Activated CD4-positive, alpha-beta T cell treated with anti-CD3 and anti-CD28 coated beads, Interleukin-2, amount 50 U/mL, for 48 hours (primary cell): ENCODE measurements at places on chromosomes 3 and 15.

- no peak for DNase-seq
Measured at GRCh38 chr3:149160754-149161300, 31.4 kb downstream of the HPS3 start.

DNA sequence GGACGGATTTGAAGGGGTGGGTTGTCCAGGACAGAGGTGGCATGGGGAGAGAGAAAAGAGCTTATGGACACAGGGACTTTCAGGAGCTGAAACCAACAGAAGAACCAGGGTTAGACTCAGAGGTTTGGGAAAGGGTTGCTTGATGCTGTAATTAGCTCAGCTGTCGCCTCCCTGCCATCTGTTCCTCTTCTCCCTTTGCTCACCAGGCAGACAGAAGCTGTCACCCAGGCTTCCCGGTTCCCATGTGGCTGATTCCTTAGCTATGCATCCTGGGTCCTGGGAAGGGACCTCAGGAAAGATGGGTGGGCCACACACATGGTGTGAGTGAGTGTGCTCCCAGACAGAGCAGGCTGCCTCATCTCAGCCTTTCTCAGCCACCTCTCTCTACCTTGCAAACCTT lies 14.1 kb downstream of the PTPN23 start:
- no peak for DNase-seq

DNA sequence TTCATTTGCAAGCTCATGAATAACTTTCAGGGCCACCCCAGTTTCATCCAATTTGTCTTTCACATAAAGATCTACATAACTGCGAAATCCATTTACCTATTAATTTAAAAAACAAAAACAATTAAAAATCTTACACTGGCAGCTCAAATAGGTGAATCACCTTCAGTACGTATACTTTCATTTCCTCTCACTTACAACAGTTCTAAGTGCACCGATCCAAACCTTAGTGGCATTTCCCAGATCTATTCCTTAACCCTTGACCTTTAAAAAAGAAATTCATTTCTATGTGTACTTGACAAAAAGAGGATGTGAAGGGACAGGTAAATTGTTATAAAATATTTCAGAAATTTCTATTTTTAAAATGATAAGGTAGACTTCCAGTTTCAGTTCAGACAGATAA lies 30.8 kb downstream of the TOP2B start:
- no peak for DNase-seq

- DNase-seq, result no peak
Measured at GRCh38 chr3:102223132-102223531, 211.7 kb upstream of the ZPLD1 start.

DNA sequence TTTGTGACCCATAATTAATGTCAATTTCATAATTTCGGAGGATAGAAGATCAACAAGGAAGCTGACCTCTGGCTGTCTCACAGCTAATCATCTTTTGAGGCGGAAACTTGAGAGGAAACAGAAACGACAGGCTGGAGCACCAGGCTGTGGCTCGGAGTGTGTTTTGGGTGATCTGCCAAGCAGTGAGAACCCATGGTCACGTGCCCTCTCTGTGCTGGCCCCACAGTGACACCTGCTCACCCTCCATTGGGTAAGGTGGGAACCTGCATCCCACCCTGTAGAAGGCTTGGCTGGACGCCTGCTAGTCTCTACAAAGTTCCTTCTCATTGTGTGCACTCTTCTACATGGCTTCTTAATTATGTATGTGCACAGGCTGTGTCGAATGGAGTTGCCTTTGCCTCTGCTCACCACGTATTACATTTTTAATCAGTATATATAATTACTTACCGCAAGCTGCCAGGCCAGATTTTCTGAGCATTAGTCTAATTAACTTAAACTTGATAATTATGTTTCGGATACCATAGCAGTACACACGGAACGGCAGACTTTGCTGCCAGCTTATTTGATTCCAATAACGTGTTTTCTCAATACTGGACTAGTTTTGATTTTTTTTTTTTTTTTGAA lies 719.4 kb upstream of the CFAP20DC start:
- no peak for DNase-seq

DNA sequence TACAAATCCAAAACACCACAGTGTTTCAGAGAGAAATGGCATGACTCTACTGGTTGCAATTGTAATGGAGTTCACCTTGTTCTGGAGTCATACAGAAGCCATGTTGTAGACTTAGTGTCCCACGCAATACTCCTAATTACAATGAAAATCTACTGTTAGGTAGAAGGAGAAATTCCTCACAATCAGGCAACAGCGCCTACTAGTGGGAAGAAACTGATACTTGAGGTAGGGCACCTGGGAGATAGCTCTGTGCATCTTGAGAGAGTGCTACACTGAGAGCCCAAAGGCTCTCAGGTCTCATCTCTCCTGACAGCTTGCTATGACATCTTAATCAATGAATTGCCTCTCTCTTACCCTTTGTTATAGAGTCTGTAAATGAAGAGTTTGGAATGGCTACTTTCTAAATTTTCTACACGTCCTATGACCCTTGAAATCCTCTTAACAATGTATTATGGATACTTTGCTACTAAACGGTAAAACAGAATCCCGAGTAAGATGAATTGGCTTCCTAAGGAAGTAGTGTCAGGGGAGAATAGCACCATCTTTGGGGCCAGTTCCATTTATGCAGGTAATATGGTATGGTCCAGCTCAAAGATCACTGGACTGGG lies 422.7 kb upstream of the TPRG1 start:
- DNase-seq, result peak; percentile 60

GRCh38 chr15:59174151-59174834 lies 32.4 kb upstream of the LDHAL6B start:
- DNase-seq, result no peak

GRCh38 chr3:187830181-187830580 lies 84.9 kb upstream of the BCL6 start:
- no peak for DNase-seq

GRCh38 chr3:37935756-37936666 lies 54.6 kb upstream of the VILL start:
- no peak for DNase-seq

DNA sequence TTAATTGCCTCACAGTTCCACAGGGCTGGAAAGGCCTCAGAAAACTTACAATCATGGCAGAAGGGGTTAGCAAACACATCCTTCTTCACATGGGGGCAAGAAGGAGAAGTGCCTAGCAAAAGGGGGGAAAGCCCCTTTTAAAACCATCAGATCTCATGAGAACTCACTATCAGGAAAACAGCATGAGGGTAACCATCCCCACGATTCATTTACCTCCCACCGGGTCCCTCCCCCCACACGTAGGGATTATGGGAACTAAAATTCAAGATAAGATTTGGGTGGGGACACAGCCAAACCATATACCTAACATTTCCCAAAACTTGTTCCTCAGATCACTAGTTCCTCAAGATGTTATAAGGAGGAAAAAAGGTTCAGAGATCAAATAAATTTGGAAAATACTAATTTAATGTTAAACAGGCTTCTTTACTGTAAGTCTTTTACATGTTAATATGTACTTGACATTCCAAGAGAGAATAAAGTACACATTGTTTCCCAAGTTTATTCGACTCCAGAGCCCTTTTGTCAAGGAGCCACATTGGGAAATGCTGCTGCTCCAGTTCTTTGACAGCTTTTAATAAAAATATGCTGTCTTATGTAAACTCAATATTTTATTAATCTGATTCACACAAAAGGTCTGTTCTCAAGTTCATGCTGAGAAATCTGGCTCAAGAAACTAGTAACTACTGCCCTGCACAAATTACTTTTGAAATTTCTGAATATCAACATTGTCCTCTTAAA lies 17.8 kb downstream of the HERC1 start:
- DNase-seq, result no peak

GRCh38 chr15:70016511-70016994 lies 81.2 kb downstream of the TLE3 start:
- DNase-seq, result no peak

GRCh38 chr3:138943724-138944653 lies 2.9 kb downstream of the FOXL2 start:
- peak; percentile 5 for DNase-seq

GRCh38 chr3:108342837-108343486 lies 46.6 kb downstream of the HHLA2 start:
- no peak for DNase-seq

GRCh38 chr15:48946074-48946839 lies 17.5 kb downstream of the SHC4 start:
- no peak for DNase-seq

DNA sequence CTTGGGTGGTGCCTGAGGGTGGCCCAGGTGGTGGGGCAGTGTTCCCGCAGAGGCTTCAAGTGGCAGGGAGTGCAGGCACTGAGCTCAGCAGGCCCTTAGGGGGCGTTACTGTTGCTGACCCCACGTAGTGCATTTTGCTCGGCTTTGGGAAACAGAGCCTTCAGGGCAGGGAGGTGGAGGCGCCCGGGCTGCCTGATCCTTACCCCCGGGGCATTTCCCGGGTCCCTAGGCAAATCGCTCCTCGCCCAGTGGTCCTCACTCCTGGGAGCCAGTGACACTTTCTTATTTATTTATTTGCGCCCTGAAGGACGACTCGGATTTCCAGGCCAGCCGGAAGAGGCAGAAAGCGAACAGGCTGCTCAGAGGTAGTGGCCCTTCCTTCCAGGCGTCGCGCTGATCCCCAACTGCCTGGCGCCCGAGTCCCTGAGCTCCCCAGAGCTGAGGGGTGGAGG lies 10.1 kb upstream of the FOXB1 start:
- DNase-seq, result no peak

GRCh38 chr3:17399586-17399985 lies 342.8 kb downstream of the TBC1D5 start:
- DNase-seq, result no peak

DNA sequence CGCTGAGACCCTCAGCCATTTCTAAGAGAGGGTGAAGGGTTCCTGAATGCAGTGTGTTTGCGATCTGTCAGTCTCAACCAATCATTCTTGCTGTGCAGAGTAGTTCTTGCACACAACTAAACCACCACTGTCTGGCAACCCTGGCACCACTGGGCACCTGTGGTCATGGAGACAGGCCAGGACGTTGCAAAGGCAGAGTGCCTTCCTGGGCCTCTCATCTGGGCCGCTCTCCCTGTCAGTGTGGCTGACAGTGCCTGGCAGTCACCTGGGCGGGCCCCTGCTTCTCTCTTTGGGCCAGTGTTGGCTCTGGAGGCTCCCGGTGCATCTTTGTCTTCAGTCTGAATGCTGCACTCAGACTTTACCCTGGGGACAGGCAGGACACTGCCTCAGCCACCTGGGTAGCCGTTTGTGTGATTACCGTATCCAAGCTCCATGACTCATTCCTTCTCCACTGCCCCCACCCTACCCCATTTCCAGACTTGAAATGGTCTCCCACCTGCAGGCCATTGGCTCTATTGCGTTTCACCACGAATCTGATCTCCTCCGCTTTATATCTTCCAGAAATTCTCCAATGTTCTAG lies 104.6 kb upstream of the KLF13 start:
- no peak for DNase-seq

- DNase-seq, result no peak
Measured at GRCh38 chr15:48486228-48486627, 155.0 kb downstream of the DUT start.

GRCh38 chr3:97579365-97579764 lies 185.2 kb upstream of the ARL6 start:
- DNase-seq, result no peak

GRCh38 chr3:36866368-36866767 lies 78.5 kb downstream of the TRANK1 start:
- DNase-seq, result no peak

DNA sequence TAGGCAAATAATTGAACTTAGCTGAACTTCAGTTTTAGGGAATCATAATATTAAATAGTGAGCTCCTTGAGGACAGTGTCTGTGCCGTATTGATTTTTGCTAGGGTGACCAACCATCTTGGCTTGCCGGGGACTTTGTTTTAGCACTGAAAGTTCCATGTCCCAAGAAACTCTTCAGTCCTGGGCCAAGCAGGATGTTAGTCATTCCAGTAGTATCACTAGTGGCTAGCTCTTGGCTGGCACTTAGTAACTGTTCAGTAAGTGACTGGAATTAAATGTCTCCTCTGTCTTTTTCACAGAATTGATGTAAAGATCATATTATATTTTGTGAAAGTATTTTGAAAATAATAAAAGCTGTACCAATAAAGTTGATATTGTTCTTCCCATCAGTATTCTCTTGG lies 42.3 kb downstream of the RSRC1 start:
- no peak for DNase-seq

DNA sequence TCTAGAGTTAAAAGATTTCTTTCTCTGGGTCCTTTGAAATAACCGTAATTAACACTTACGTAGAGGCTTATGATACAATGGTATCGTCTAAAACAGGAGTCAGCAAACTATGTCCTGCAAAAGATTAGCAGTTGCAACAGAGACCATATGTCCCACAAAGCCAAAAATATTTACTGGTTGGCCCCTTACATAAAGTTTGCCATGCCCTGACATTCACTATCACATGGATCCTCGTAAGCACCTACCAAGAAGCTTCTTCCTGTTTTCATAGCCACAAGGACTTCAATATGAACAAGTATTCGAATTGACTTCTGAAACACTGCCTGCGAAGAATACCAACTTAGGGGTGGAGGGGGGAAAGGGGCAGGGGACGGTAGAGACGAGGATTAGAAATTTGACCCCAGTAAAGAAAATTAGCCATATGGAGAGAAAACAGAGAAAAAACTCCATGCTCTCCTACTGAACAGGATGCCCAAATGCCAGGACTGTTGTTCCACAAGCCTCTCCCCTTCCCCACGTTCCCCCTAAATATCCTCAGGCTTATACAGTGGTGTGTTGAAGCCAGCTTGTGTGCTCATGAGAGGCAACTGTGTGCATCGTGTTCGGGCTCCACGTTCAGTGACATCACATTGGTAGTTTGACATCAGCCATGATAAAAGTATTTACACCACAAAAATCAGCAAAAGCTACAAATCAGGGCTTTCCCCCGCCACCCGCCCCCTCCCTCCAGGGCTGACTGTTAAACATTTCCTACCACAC lies 144.1 kb upstream of the HES1 start:
- DNase-seq, result no peak

DNA sequence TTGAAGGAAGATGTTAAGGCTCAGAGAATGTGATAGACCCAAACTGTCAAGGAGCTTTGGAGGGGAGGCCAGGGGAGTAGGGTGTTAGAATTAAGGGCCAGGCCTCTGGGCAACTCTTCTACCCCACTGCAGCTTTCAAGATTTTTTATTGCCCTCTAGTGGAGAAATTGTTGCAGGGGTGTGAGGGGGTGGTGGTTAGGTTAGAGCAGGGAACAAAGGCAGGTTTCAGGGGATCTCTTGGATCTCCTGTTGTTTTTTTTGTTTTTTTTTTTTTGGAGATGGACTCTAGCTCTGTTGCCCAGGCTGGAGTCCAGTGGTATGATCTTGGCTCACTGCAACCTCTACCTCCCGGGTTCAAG lies 1.4 kb upstream of the SEC13 start:
- peak; percentile 19 for DNase-seq

GRCh38 chr3:124916837-124917409 lies 17.6 kb downstream of the MUC13 start:
- no peak for DNase-seq

DNA sequence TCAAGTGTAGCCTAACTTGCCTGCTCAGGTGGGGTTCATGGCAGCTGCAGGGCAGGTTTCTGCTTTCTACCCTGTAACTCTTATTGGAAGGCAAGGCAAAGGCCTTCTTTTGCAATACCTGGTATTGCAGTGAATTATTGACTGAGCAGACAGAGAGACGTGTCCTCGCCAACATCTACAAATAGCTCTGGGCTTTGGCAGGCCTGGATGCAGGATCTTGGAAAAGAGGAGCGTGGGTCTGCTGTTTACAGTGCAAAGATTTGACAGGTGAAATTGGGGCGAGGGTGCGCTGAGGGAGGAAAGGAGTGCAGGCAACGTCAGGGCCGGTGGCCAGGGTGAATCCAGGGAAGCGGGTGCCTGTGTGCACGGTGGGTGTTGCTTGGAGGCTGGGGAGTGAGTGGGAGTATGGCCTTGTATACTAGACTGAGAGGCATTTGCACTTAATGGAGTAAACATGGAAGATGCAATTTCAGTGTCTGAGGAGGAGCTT lies 44.5 kb downstream of the ST6GAL1 start:
- DNase-seq, result no peak
